ENCODE measurements at places on chromosomes 5 and 9.
A peak's percentile ranks its signal among the peaks of the same experiment; 100 is the strongest.

DNA sequence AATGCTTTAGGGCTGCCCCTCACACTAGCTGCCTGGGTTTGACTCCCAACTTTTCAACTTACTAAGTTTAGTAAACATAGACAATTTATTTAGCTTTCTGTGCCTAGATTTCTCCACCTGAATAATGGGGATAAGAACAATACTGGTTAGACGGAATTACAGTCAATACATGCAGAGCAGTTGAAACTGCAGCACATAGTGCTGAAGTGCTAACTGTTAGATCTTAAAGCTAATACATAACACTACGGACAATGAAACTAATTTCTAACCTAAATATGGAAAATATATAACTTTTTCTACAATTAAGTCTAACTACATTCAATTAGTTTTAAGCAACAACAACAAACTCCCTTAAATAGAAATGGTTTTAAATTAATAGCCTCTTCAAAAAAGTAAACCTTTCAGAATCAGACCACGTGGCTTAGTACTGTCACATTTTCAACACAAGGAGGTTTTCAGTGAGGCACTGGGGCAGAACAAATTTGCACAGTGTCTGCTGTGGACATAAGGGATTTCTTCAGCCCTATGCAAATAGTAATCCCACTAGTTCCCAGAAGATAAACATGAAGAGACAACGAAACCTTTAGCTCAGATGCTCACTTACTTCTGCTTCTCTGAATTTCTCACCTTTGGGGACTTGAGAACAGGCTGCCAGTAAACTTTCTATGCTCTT, 293.4 kb downstream of the EDIL3 start:
- no peak for DNase-seq

GRCh38 chr5:15073453-15073852, 201.9 kb upstream of the ANKH start:
- DNase-seq, result no peak

- DNase-seq, result no peak
These were observed 46.1 kb upstream of the PPARGC1B start for GRCh38 chr5:149683964-149684363.

- DNase-seq, result no peak
These were observed 47.5 kb downstream of the FAM114A2 start for GRCh38 chr5:153991168-153991567.

GRCh38 chr9:137310189-137311052, 8.3 kb upstream of the NRARP start:
- DNase-seq, result no peak

GRCh38 chr5:139658928-139659667, 10.9 kb downstream of the CXXC5 start:
- DNase-seq, result no peak

DNA sequence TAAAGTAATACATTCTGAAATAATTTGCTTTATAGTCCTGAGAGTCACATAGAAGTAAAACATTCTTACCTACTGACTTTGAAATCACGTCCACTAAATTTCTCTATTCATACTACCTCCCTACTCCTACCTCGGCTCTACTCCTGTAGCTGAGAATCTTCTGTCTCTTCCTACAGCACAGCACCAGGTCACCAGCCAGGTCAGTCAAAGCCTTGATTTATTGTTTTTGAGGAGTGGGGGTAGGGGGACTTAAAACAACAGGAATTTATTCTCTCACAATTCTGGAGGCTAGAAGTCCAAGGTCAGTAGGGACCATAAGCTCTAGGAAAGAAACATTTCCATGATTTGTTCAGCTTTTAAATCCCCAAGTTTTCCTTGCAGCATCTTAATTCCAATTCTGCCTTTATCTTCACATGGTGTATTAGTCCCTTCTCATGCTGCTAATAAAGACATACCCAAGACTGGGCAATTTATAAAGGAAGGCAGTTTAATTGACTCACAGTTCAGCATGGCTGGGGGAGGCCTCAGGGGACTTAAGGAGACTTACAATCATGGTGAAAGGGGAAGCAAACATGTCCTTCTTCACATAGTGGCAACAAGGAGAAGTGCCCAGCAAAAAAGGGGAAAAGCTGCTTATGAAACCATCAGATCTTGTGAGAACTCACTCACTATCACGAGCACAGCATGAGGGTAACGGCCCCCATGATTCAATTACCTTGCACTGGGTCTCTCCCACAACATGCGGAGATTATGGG, 49.6 kb upstream of the CCNG1 start:
- DNase-seq, result no peak

DNA sequence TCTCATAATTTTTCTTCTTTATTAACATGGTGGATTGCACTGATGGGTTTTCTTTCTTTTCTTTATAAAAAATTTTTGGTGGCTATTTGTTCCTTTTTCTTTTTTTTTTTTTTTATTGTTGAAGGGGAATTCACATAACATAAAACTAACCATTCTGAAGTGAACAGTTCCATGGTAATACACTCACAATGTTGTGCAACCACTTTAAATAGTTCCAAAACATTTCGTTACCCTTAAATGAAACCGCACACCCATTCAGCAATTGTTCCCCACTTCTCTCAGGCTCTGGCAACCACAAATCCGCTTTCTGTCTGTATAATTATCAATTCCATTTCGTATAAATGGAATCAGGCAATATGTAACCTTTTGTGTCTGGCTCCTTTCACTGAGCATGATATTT, 11.7 kb upstream of the SETX start:
- no peak for DNase-seq

DNA sequence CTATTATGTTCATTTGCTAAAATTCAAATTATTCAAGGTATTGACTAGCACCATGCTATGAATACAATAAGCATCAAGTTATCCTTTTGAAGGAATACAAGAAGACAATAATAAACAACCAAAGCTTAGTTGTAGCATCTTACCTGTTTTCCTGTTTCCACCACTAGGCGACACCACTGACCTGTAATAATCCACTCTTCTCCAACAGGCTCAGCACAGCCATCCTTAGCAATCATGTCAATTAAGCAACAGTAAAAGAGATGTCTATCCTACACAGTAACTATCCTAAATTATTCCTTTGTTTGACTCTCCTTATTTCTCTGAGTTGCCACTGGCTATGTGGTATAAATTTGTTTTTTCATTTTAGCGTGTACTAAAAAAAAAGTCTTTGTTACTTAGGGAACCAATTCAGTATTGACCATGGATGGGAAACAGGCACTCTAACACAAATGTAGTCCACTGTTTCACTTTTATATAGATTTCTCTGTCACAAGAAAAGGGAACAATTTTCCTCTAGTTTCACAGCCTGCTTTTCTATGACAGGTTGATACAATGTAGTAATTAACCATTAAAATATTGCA, 46.2 kb downstream of the PCA3 start:
- DNase-seq, result peak; percentile 1

DNA sequence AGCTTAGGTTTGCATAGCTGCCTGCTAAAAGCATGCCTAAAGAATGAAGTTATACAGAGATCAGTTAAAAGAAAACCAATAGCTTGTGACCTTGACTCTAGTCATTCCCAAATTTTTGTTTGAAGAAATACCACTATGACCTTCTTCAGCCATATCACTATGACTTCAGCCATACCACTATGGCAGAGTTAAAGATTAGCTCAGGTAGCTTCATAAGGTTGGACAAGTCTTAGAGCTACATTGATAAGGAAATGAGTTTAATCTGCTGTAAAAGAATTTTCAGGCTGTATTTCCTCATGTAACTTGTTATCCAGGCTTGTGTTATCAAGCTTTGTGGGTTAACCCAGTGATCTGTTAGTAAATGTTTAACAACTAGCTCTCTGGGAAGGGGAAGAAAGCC, 30.7 kb downstream of the C6 start:
- DNase-seq, result no peak

DNA sequence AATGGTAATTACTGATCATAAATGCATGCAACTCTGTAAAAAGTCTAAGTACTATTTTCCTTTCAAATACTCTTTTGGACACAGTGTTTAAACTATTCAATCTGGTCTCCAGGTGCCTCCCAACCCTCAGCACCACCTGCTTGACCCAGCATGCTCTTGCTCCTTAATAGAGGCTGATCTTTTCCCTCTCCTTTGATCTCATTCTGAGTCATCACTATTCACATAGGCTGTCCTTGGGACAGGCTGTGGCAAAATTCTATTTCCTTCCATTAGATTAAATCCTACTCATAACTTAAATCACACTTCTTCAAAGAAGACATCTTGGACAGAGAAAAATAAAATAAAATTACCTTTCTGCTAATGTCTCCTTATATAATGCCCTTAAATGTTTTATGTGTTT, 199.4 kb upstream of the ST8SIA4 start:
- no peak for DNase-seq

GRCh38 chr9:14515049-14515448, 178.2 kb downstream of the ZDHHC21 start:
- DNase-seq, result no peak

GRCh38 chr9:130383350-130383715, 61.4 kb upstream of the ASS1 start:
- no peak for DNase-seq

DNA sequence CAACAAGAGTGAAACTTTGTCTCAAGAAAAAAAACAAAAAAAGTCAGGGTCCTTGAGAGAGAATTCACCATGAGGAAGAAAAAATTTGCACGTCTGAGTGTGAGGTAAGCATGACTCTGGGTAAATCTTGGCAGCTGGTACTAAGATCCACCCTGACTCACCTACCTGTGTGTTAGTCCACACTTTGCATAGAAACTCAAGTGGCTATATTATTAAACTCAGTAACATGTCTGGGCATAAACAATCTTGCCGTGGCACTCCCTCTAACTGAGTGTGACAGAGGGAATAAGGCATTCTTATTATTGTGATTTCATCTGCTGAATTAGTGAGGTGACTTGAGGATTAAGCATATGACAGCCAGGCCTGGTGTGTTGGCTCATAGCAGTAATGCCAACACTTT, 259.4 kb upstream of the VLDLR start:
- DNase-seq, result no peak

DNA sequence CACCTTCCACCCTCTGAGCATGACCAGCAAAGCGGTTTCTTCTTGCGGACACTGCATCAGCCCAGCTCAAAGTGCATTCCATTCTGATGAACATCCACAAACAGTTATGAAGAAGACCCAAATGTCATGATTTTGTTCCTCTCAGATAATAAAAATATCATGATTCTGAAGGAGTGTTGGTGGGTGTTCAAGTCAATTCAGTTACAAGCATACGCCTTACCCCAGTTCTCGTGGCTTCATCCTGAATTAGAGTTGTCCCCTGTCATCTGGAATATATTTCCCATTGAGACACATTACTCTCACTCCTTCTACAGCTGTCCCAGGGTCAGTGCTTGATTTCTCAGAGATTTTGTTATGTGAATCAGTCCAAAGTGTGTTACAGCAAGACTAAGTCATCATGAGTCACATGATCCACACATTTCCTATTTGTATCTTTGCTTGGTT, 325.4 kb downstream of the RFX3 start:
- no peak for DNase-seq

DNA sequence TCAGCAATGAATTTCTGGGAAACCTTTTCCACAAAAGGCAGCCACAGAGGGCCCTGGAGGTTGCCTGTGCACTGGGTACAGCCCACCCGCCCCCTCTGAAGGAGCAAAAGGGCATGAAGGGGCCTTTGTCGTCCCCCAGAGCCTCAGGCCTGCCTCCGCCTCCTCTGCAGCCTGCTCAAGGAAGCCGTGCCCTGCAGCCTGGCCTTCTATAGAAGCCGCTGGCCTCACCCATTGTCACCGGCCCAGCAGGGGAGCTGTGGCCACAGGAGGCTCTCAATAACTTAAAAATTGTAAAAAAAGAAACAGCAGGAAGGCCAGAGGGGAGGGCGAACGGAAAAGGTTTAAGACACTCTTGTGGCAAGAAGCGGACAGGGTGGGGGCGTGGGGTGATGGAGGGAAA, 213.3 kb downstream of the IRX2 start:
- no peak for DNase-seq

- no peak for DNase-seq
These were observed 685 bp upstream of the NIPSNAP3A start for GRCh38 chr9:104746798-104747197.

DNA sequence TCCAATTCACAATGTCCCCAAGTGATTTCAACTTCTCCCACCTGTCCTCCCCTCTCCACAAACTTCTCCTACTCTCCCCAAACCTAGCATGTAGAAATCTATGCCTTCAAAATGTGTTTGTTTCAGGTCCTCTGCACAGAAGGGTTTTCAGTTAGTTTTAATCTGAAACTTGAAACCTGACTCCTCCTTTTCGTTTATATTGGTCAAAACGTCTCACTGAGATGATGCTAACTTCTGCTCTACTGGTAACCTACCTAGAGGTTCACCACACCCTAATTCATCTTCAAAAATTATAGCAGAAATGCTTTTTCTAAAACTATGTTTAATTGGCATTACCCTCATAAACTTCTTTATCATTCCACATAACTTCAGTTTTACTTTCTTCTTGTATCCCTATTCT, 401.8 kb upstream of the ADAMTS16 start:
- no peak for DNase-seq

GRCh38 chr9:119412399-119412798, 43.2 kb upstream of the BRINP1 start:
- DNase-seq, result no peak

GRCh38 chr5:61618577-61618976, 286.5 kb downstream of the ZSWIM6 start:
- no peak for DNase-seq

- no peak for DNase-seq
These were observed 423.8 kb downstream of the SPOCK1 start for GRCh38 chr5:137075163-137075970.

DNA sequence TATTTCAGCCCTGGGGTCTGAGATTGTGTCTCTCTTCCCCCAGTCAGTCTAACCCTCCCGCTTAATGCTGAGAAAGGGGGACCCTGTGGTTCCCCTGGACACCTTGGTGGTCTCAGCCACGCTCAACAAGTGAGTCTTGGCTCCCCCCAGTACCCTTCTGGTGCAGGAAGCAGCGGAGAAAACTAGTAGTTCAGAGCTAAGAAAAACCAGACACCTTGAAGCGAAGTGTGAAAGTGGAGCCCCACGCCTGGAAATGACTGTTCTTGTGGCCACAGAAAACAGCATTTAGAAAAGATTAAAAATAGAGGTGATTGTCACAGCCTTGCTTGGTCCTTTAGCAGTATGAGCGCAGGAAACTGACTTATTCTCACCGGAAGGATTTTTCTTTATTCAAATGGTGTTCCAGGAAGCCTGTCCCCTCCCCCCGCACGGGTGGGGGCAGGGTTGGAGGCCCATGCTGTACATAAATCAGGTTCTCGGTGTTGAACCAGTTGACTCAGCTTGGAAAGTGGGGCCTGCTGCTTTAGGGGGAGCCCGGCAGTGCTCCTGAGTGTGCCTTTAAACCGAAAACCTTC, 8.1 kb downstream of the ARPC5L start:
- no peak for DNase-seq

GRCh38 chr9:110650261-110650660, 18.3 kb upstream of the MUSK start:
- no peak for DNase-seq
